ENCODE measurements at places on chromosomes 6 and 20.

GRCh38 chr6:166411271-166411670 lies 28.5 kb upstream of the MPC1 start:
- no peak for DNase-seq

- DNase-seq = no peak
Measured at GRCh38 chr6:121492536-121492935, 57.1 kb downstream of the GJA1 start.

DNA sequence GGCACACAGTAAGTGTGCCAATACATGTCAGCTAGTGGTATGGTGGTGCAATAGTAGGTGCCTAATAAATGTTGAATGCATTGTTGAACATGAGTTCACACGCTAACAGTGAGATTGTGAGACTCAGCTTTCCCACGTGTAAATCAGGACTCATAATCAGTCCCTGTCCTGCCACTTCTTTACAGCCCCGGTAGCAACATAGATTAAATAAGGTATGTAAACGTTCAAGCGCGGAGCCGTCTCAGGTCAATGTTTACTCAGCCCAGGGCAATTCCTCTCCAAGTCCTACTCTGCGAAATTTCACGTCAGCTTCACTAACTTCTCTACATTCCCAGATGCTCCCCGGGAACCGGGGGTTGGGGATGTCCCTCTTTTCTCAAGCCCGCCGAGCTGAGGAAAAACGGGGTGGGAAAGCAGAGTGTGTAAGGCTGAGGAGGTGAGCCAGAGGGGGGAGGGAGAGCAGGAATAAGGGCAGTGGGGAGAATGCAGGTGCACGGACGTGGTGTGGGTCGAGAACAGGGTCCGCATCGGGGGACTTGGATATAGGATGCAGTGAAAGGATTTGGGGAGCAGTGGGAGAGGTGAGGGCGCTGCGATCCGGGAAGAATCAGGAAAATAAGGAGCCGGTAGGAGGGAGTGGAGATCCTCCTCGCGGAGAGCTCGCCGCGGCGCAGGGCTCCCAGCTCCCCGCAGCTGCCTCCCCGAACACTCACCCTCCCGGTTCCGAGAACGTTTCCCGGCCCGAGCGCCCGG lies 544 bp upstream of the TP53INP2 start:
- no peak for DNase-seq

- no peak for DNase-seq
Measured at GRCh38 chr6:100968949-100969348, 87.8 kb upstream of the ASCC3 start.

- no peak for DNase-seq
Measured at GRCh38 chr6:128036808-128037570, 136.1 kb upstream of the THEMIS start.

GRCh38 chr20:53279735-53280134 lies 307.6 kb downstream of the TSHZ2 start:
- no peak for DNase-seq

DNA sequence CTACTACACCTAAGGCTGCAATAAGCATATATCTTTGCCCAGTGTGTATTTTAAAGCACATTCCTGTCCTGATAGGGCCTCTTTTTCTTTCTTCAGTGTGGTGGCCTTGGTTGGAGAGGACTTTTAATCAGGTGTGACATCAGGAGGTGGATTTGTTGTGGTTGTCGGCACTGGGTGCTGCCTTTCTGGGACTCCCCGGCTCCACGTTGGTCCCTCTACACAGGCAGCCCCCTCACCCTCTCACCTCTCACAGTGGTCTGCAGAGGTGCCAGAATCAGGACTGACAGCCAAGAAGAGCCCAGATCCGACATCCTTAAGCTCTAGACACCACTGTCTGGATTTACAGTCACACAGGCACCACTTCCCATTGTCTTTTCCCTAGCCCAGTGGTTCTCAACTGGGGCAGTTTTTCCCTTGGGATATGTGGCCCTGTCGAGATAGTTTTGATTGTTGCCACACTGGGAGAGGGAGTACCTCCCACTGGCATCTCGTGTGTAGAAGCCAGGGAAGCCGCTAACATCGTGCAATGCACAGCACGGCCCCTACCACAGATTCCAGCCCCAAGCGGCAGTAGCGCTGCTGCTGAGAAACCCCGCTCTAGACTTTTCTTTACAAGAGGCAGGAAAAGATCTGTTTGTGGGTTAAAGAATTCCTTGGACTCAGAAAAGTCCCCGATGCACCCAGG lies 314.1 kb downstream of the QKI start:
- DNase-seq = no peak

- DNase-seq = no peak
Measured at GRCh38 chr6:74167976-74168375, 472.0 kb downstream of the CD109 start.

DNA sequence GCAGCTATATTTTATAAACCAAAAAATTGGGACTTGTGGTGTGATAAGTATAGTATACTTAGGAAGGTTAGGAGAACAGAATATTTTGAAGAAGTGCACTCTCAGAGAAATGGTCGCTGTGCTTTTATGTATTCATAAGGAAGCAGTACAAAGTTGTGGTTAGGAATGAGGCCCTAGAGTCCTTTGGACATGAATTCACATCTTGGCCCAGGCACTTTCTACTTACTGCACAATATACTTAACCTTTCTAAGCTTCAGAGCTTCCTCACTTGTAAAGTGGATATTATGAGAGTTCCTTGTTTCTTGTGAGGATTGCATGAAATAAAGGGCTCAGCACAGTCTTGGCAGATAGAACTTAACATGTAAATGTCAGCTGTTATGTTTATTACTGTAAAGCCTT lies 21.0 kb upstream of the SERINC3 start:
- DNase-seq = no peak

DNA sequence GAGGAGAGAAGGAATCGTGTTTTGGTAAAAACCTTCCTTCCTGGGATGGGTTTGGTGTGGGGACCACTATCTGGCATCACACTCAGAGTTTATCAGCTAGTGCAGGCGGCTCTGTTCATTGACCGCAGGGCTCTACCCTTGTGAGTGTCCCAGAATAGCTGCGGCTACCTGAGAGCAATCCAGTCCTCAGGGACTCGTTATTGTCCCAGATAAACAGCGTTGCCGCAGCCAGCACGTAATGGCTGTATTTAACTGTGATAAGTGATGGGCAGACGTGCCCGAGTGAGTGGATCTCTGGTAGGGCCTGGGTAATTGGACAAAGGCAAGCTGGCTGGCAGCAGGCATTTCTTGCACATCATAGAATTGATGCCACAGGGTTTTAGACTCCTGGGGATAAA lies 163.3 kb downstream of the SOBP start:
- DNase-seq = no peak

DNA sequence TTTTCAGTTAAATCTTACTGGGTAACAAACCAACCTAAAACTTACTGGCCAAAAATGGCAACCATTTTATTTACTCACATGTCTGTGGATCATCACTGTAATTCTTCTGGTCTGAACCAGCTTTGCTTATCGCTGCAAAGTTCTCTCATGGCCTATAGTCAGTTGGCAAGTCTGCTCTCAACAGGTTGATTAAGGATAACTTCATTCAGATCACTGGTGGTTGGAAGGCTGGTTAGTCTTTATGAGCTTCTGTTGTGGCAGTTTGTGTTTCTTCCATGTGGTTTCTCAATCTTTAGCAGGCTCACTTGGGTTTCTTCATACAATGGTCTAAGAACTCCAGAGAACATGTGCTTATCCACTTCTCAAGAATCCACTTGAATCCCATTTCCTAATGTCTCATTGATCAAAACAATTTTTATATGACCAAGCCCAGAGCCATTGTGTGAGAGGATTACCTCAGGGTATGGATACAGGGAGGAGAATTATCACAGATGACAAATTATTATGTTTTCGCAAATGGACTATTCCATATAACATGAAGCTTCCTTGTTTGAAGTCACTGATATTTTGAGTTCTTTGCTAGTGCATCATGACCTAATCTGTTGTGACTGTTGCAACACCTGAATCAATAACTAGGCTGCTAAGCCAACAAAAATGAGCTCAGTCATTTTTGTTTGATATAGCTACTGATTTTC lies 155.4 kb upstream of the BMP2 start:
- DNase-seq = no peak

GRCh38 chr6:15183979-15184378 lies 61.9 kb upstream of the JARID2 start:
- DNase-seq = no peak

DNA sequence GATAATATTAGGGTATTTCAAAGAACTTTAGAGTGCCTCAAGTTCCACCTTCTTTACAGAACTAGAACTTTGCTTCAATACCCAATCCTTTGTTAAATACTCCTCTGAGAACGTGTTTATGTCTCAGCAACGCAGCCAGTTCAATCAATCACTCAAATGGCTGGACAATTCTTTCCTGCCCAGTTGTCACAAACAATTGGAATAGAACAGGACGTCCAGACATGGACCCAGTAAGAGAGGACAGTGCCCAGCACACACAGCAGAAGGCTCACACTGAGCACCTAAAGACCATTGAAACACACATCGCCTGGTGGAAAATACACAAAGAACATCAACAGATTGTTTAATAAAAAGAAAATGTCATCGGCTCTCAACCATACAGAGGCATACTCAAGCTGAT lies 140.6 kb downstream of the TTLL2 start:
- no peak for DNase-seq

GRCh38 chr20:35339007-35339406 lies 46.8 kb upstream of the FAM83C start:
- DNase-seq = peak; percentile 71

- no peak for DNase-seq
Measured at GRCh38 chr6:11155589-11155988, 44.1 kb upstream of the ERVFRD-1 start.

GRCh38 chr6:123980311-123980710 lies 176.6 kb downstream of the NKAIN2 start:
- DNase-seq = no peak

DNA sequence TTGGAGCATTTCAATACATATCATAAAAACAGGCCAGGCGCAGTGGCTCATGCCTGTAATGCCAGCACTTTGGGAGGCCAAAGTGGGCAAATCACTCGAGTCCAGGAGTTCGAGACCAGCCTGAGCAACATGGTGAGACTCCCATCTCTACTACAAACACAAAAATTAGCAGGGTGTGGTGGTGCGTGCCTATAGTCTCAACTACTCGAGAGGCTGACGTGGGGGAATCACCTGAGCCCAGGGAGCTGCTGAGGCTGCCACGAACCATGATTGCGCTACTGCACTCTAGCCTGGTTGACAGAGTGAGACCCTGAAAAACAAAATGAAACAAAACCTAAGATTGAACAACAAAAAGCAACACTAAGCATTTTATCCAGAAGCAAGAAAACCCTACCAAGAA lies 47.2 kb downstream of the BACH2 start:
- no peak for DNase-seq

DNA sequence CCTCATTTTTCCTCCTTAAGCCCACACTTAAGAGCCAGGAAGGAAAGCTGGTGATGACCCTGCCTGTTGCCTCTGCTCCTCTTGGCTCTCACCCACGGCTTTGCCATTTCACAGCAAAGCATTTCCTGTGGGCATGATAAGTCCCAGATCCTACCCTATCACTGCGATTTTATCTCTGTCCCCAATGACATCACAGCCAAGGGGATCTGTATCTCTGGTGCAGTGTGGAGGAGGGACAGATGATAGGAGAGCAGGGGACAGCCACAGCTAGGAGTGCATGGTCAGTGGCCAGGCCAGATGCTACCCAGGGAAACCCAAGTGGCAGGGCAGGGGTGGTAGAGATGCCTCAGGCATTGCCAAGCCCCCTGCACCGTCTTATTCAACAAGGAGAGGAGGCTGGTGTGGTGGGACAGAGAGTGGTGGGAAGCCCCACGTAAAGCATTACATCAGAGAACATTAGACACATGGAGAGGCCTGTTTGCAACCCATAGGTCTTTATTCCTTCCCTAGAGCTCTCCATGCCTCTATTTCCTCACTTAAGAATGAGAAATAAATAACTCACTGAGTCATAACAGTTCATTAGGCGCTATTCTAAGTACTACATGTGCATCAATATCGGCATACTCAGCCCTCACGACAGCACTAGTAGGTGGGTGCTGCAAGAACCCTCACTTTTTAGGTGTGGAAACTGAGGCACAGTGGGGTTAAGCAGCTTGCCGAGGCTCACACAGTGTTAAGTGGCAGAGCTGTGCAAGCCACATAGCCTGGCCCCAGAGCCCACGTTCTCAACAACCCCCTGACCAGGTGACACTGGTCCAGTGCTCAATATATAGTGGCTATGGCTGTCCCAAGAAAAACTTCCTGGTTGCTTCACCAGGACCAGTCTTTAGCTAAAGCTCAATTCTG lies 4.6 kb downstream of the TFEB start:
- no peak for DNase-seq

- no peak for DNase-seq
Measured at GRCh38 chr6:5697508-5697907, 309.2 kb downstream of the NRN1 start.

- DNase-seq = no peak
Measured at GRCh38 chr6:75084018-75084417, 121.8 kb downstream of the COL12A1 start.

DNA sequence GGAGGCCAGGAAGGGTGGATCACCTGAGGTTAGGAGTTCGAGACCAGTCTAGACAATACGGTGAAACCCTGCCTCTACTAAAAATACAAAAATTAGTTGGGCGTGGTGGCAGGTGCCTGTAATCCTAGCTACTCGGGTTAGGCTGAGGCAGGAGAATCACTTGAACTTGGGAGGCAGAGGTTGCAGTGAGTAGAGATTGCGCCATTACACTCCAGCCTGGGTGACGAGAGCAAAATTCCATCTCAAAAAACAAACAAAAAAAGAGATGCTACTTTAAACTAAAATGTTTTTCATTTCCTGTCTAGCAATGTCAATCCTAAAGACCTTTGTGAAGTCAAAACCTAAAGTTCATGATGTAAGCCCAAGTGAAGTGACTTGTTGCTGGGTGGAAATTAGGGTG lies 12.9 kb downstream of the DSN1 start:
- no peak for DNase-seq

- DNase-seq = no peak
Measured at GRCh38 chr20:59676851-59677182, 72.5 kb downstream of the PHACTR3 start.

DNA sequence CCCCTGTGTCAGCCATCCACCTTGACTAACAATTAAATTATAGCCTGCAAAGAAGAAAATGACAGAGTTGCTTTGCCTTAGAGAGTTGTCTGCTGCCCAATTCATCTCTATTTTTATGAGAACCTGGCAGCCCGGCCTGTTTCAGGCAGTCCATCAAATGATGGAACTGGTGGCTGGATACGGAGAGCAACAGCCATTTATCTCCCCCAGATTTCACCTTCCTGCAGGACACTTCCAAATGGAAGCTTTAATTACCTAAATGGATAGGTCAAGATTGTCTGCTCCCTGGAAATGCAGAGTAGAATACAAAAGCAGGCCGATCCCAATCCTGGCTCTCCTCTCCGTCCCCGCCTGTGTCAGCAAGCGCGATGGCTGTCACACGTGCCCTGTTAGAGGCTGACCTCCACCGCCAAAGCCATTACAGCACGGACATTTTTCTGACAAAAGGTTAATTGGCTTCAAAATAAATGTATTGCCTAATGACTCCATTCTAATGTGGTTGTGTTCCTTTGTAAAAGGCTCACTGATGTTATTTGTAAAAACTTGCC lies 86.7 kb downstream of the PACRG start:
- DNase-seq = no peak

GRCh38 chr6:161882196-161882765 lies 608.4 kb upstream of the AGPAT4 start:
- no peak for DNase-seq

GRCh38 chr20:13458860-13459451 lies 179.8 kb downstream of the TASP1 start:
- peak; percentile 45 for DNase-seq

GRCh38 chr6:106110164-106110826 lies 24.2 kb downstream of the PRDM1 start:
- DNase-seq = no peak

GRCh38 chr20:15916623-15917022 lies 656.6 kb downstream of the KIF16B start:
- no peak for DNase-seq
